ENCODE measurements at places on chromosomes 13 and 19. TPM values are rescaled to one million over a fixed set of nuclear protein-coding genes. Genes with fewer than 3 reads are reported as not detected.

Gene PNMA8C
- 0.17 TPM for total RNA-seq

Gene SHC2
- 3.3 TPM for total RNA-seq

Gene CBY2
- not detected for total RNA-seq

Gene CYP2F1
- not detected for total RNA-seq

Gene CAMSAP3
- not detected for total RNA-seq

Gene KLK1
- not detected for total RNA-seq

Gene NDFIP2
- 35.2 TPM for total RNA-seq

Gene FPR2
- not detected for total RNA-seq

Gene XAB2
- total RNA-seq: 19.0 TPM

Gene LYPD3
- 0.50 TPM for total RNA-seq

Gene CGB2
- total RNA-seq: not detected

Gene ZNF155
- total RNA-seq: 9.0 TPM

Gene MAST1
- 1.3 TPM for total RNA-seq

Gene ANKRD24
- total RNA-seq: 2.3 TPM
